ENCODE measurements at places on chromosomes 5 and 9.
A peak's percentile ranks its signal among the peaks of the same experiment; 100 is the strongest.

DNA sequence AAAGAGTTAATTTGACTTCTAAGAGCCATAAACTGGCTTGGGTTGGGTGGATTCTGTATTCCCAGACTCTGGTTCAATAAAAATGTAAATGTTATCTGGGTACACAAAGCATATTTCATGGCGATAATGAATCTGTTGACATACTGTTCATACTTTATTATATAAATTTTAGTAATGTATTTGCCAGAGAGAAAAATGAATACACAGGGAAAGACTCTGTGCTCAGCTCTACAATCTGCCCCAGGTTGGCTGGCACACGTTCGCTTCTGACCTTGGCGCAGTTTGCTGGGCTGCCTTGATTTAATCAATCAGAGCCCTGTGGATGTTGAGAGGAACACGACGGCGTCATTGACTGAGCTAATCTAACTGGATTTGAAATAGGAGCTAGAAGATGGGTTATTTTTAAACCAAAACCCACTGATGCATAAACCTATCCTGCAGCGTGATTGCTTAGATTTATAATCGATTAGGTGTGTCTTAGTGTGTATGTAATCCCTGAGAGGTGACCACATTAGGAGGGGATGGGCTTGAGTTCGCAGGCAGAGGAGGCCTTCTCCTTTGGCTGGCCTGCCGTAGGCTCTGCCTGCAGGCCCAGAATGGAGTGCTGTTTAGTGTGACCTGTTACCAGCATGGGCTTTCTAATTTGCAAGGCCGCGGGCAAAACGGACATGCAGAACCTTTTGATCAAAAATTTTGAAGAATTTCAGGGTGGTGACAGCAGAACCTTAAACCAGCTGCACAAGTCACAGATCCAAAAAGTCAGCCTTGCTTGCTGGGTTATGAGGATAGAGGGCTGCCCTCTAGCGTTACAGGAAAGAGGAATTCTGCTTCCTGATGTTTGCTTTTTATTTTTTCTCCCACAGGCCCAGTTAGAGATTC lies 3.9 kb upstream of the ADCY2 start:
- peak; percentile 43 for DNase-seq

DNA sequence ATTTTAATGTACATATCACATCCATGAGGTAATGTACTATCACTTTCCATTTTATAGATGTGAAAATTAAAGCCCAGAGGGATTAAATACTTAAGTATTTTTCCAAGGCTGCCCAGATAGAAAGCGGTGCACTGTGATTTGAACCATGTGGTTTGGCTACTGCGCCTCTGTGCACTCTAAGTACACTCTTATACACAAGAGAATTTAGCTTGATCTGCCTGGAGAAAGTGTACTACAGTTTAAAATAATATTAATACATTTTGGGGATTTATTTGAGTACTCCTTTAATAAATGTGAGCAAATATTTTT lies 360.4 kb upstream of the ACTBL2 start:
- DNase-seq: no peak

- DNase-seq: no peak
Observed at GRCh38 chr5:123964884-123965283, 452.9 kb downstream of the CSNK1G3 start.

- DNase-seq: no peak
Observed at GRCh38 chr9:117714282-117714681, 10.1 kb downstream of the TLR4 start.

DNA sequence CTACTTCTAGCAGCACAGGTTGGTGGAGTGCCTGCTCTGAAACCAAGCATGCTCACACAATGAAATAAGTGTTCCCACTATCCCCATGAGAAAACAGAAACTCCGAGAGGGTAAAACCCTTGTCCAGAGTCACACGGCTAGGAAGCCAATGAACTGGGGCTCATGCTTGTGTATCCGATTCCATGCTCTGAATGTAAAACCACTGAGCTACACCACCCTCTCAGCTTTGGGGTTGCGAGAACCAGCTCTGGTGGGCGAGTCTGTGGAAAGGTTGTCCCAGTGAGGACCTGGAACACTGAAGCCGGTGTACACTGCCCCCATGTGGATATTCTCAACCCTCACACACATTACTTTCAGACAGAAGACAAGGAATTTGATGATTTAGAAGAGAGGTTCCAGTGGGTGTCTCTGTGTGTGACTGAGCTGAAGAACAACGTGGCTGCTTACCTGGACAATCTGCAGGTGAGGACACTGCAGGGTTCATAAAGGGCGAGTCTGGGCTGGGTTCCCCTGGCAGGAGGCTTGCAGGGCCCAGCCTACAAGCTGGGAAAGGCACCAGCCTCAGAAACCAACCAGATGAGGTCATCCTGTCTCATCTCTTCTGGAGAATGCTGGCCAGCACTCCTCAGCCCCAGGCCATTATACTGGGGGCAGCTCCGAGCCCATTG lies 37.4 kb downstream of the ARHGEF37 start:
- DNase-seq: peak; percentile 61

DNA sequence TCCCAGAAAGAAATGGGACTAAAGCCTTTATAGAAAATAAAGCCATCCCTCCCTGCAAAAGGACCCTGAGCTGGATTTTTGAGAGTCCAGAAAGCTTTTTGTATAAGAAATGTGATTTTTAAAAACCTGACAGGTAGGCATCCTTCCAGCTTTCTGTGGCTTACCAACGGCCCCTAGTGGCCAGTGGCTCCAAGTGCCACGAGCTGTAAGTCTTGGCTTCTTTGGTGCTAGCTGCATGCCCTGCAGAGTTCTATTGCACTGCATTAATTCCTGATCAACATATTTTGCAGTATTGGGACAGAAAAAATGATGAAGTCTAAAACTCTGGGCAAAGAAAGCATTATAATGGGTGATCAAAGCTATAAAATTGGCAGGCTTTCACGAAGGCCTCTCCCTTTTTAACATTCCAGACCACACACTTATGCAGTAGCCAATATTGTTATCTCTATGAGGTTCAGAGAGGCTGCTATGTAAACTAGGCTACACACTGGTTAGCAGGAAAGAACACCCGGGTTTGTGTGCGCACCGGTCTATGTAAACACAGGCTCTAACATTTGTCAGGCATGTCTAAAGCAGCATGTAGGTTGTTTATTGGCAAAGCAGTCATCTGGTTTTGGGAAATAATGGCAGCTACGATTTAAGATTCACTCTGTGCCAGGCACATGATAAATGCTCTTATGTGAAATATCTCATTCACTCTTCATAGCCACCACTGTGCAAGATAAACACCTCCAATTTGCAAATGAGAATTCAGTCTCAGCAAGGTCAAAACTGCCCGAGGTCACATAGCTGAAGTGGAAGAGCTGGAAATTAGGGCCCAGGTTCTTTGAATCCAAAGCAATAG lies 55.2 kb downstream of the NMUR2 start:
- peak; percentile 30 for DNase-seq

- no peak for DNase-seq
Observed at GRCh38 chr5:129748913-129749880, 1.3 kb downstream of the MINAR2 start.

GRCh38 chr9:135796784-135797485 lies 95.0 kb downstream of the KCNT1 start:
- no peak for DNase-seq

GRCh38 chr5:31847354-31847753 lies 208.4 kb downstream of the PDZD2 start:
- no peak for DNase-seq

GRCh38 chr5:37876943-37877342 lies 37.1 kb upstream of the GDNF start:
- DNase-seq: no peak

GRCh38 chr5:95838001-95838520 lies 15.5 kb upstream of the GLRX start:
- no peak for DNase-seq

DNA sequence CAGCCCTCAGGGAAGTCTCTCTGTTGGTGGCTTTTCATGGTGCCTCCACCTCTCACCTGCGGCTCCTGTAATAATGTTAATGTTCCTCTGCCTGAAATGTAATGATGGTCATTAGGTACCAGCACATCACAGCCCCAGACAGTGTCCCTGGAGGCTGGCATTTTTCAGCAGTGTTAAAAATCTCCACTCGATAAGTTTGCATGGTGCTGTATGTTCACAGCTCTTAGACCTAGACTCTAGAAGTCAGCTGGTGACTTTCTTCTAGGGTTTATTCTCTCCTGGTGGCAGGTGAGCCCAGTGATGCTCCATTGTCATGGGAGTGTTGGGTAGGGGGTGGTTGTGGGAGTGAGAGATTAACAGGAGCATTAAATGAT lies 53.1 kb downstream of the GPR107 start:
- DNase-seq: no peak

GRCh38 chr9:106885451-106885850 lies 22.5 kb downstream of the ZNF462 start:
- no peak for DNase-seq

- no peak for DNase-seq
Observed at GRCh38 chr9:110526426-110526825, 53.1 kb downstream of the SVEP1 start.

GRCh38 chr9:32554107-32554506 lies 1.7 kb upstream of the TOPORS start:
- DNase-seq: no peak

DNA sequence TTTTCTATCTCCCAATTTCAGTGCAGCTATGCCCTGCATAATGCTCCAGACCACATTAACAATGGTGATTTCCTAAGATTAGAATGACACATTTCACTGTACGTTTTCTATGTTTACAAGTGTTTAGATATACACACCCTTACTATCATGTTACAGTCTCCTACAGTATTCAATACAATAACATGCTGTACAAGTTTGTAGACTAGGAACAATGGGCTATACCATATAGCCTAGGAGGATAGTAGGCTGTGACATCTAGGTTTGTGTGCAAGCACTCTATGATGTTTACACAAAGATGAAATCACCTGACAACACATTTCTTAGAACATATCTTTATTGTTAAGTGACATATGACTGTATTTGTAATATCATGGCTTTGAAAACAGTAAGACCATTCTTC lies 1435.6 kb upstream of the NUDT12 start:
- DNase-seq: no peak

- DNase-seq: no peak
Observed at GRCh38 chr5:139113892-139114291, 84.3 kb downstream of the SIL1 start.

DNA sequence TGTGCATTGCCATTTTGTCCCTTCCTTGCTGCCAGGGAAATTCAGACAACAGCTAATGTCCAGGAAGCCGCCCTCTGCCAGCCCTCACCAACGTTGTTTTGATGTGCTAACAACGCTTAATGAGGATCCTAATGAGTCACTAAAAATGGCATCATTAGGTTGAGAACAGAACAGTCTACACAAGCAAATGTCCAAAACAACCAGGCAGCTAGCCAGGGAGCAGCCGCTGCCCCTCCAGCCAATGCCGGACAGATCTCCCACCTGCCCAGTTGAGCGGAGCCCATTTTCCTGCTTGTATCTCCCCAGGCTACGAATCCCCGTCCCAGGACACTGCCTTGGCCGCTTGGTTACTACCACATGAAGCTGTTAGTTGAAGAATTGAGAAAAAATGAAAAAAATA lies 40.4 kb upstream of the UNC5A start:
- peak; percentile 2 for DNase-seq

DNA sequence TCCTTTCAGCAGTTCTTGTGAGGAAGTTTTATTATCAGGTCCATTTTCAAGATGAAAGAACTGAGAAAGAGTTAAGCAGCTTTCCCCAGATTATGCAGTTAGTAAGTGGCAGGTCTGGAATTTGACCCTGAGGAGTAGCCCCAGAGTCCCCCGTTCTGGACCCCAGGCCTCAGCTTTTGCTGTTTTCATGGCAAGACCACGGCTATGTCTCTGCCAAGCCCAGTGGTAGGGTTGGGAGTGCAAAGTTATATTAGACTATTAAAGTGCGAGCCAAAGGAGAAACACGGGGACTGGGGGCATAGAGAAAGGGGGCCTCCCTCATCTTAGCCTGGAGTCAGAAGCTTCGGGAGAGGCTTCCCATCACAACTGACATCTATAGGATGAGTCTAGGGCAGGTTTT lies 19.3 kb upstream of the ORM1 start:
- peak; percentile 13 for DNase-seq

DNA sequence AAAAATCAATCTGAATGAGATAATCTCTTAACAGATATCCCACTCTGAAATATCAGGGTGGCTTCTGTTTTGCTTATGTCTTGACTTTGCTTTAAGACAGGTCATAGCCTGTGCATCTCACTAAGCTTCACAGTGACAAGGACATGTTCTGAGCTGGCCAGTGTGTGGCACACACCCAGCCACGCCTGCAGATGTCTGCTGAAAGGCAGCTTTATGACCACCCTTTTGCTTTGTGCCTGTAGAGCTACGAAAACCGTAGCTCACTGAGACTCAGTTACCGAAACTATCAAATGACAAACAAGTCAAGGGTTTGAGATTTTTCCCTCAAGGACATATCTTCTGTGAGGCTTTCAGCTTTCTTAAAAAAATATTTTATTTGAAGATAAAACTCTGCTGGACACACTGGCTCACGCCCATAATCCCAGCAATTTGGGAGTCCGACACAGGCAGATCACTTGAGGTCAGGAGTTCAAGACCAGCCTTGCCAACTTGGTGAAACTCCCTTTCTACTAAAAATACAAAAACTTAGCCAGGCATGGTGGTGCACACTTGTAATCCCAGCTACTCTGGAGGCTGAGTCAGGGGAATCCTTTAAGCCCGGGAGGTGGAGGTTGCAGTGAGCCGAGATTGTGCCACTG lies 233.2 kb downstream of the SPATA31A1 start:
- no peak for DNase-seq

GRCh38 chr5:137609127-137609526 lies 110.0 kb upstream of the SPOCK1 start:
- DNase-seq: no peak

- DNase-seq: no peak
Observed at GRCh38 chr9:69085569-69086283, 50.2 kb downstream of the FXN start.

DNA sequence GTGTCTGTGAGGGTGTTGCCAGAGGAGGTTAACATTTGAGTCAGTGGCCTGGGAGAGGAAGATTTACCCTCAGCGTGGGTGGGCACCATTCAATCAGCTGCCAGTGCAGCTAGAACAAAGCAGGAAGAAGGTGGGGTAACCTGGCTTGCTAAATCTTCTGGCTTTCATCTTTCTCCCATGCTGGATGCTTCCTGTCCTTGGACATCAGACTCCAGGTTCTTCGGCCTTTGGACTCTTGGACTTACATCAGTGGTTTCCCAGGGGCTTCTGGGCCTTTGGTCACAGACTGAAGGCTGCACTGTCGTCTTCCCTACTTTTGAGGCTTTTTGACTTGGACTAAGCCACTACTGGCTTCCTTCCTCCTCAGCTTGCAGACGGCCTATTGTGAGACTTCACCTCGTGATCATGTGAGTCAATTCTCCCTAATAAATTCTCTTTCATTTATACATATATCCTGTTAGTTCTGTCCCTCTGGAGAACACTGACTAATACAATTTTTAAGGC lies 38.1 kb downstream of the PBX3 start:
- no peak for DNase-seq

All from colonic mucosa (tissue), 4 donors.